ENCODE measurements at places on chromosomes 1 and 21.

- DNase-seq = no peak
Observed at GRCh38 chr1:218351391-218352074, 6.4 kb downstream of the TGFB2 start.

DNA sequence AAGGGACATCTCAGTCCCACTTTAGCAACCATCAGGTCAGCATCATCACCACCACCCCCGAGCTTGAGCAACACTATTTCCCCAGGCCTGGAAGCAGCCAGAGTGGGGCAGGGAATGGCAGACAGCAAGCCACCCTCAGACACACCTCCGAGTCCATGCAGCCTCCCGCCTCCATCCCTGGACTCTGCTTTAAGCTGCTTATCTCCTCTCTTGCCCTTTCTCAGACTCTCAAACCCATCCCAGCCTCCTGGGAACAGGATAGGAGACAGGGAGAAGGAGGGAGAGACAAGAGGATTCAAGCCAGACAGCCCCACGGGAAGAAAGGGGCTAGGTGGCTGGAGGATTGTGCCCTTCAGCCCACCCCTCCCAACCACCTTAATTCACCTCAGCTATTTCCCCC is 1.7 kb downstream of the PIAS3 start:
- DNase-seq = no peak

- no peak for DNase-seq
Observed at GRCh38 chr1:197438010-197438790, 170.1 kb downstream of the CRB1 start.

DNA sequence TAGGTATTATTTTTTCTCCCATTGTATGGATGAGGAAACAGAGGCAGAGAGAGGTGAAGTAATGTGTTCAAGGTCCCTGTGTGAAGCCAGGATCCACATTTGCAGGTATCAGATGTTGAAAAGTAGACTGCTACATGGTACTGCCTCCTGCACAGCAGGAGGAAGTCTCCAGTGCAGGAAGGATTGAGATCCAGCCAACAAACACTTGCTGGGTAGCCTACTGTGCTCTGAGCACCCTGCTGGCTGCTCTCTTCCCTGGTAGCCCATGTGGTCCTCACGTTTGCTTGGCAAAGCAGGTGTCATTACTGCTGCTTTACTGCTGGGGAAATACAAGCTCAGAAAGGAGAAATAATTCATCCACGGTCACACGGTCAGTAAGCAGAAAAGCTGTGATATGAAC is 21.3 kb upstream of the GRIK3 start:
- DNase-seq = no peak

DNA sequence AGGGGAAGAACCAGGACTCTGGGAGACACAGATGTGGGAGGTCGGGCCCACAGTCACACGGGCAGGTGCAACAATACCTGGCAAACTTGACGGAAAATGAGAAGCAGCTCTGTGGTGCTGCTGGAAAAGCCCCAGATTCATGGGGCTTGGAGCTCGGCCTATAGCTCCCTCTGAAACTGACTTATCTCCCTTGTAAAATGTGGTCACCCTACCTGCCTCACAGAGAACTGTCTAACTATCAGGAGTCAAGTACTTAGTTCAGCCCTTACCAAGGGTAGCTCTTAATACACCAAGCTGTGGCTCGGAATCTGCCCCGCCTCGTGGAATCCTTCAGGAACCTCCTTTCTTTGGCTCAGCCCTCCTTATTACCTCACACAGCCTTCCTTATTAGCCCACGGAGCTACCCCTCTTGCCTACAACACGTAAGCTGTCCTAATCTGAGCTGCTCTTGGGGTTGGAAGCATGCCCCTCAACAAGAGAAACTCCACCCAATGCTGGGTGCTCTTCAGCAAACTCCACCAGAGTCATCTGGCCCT is 68.9 kb downstream of the MRPL37 start:
- no peak for DNase-seq

- DNase-seq = no peak
Observed at GRCh38 chr1:188904201-188904600, 1573.5 kb downstream of the BRINP3 start.

DNA sequence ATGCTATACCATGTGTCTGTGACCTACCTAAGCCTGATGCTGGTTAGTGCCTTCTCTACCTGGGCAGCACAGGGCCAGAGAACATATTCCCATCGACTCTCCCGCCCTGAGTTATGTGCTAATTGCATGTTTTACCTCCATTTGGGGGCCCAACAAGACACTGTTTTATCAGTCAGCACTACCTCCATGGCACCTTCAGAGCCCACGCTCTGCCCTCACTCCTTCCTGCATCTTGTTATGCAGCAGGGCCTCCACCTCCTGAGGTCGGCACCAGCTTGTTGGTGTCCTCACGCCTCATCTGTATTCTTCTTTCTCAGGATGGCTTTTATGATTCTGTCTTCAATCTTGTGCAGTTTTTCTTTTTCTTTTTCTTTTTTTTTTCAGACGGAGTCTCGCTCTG is 11.9 kb downstream of the WNT9A start:
- no peak for DNase-seq

GRCh38 chr1:68327414-68327813 is 95.1 kb upstream of the WLS start:
- DNase-seq = no peak

- peak; percentile 59 for DNase-seq
Observed at GRCh38 chr1:2194319-2194897, at the start of gene FAAP20. FAAP20 (minus strand) TSS chr1:2194772; CDS start chr1:2194749, 23 bp downstream.

GRCh38 chr1:4227986-4228385 is 327.9 kb upstream of the C1orf174 start:
- no peak for DNase-seq

DNA sequence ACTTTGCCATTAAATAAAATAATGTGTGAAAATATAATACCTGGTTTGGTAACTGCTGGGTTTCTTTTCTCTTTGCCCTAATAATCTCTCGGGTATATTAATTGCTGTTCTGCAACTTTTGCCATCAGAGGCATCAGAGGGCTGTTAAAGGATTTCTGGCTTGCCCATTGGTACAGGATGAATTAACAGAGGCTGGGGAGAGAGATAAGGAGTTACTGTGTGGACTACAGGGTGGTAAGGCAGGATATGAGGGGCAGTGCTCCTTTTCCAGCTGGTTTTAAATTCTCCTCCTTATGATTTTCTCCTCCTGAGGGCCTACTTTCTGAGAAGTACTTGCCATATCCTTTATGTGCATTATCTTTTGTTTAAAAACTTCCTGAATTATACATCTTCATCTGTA is 48.3 kb downstream of the FGGY start:
- DNase-seq = no peak

DNA sequence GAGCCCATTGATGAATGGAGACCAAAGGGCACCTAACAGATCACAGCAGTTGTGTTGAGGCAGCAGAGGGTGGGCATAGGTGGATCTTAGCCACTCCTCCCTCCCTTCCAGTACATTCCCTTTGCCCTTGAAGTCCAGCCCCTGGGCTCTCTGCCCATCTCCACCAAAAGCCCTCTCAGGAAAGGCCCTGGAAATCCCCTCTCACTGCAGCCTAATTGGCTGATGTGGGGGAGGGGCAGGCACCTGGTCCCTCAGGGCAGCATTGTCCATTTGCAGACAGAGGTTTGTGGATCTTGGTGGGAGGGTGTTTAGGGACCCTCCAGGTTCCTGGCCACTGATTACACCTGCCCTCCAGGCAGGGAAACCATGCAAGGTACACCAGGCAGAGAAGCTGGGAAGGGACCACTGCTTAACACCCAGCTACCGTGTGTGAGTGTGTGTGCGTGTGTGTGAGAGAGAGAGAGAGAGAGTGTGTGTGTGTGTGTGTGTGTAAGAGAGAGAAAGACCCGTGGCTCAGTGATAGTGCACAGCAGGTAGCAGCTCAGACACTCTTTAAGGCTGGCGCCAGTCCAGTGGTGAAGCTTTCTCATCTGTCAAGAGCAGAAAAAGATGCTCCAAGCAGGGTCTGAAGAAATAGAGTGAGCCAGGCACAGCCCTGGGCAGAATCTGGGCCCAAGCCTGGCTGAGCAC is 71.1 kb downstream of the MATN1 start:
- no peak for DNase-seq

DNA sequence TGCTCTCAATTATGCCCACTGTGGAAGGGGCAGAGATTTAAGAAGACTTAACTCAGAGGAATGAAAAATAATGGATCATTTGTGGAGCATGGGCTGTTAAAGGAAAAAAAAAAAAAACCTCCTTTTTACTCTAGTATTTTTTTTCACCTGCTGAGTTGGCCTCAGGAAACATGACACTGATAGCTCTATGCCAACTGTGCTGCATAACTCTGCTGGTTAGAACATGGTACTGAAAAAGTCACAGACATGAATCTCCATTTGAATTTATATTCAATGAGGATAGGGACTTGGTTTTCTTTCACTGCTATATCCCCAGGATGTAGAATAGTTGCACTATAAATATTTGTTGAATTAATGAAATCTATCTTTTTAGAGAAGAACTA is 86.1 kb upstream of the KIAA0040 start:
- no peak for DNase-seq

DNA sequence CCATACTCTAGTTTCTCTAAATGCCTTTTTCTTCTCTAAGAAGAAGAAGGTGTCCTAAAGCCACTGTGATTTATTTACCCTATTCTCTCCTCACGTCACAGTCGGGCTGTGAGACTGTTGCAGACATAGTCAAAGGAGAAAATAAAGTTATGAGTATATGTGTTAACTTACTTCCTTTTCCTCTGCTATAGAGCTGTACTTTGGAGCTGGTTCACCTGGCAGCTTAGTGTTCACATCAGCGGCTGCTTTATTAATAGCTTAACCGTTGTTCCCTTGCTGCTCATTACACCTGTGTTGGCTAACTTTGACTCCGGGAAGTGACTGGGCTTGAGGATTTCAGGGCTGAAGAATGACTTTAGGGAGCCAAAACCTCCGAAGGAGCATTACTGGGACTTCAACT is 3.6 kb downstream of the PFKFB2 start:
- DNase-seq = no peak

DNA sequence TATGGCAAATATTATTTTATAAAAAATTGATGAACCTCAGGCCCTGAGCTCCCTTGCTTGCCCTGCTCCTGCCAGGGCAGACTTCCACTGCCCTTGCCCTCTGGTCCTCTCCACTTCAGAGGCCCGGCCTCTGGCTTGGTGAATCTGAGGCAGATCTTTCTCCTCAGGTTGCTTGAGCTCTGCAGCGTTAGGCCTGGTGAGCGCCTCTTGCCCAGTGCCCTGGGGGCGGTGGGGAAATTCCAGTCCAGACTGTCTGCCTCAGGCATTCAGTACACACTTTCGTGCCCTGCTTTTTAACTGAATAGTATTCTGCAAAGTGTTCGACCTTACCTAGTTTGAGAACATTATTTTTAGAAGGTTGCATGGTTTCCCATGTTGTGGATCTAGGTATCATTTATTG is 98.2 kb downstream of the PCBP3 start:
- DNase-seq = no peak

GRCh38 chr1:98460136-98460535 is 201.4 kb upstream of the SNX7 start:
- no peak for DNase-seq

DNA sequence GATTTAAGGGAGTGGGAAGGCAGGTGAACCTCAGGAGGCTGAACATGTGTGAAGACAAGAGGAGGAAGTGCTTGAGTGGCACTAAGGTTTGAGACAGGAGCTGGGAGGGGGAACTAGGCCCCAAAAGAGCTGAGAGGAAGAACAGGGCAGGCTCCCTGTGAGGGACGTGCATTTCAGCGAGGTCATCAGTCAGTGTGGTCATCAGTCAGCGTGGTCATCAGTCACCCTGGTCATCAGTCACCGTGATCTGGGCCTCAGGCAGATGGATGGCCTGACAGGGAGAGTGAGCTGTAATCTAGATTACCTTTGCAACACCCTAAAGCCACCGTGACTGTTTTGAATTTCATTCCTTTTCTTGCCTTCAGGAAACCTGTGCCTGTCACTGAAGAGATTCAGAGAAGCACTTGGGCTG is 29.1 kb downstream of the VTCN1 start:
- DNase-seq = no peak

DNA sequence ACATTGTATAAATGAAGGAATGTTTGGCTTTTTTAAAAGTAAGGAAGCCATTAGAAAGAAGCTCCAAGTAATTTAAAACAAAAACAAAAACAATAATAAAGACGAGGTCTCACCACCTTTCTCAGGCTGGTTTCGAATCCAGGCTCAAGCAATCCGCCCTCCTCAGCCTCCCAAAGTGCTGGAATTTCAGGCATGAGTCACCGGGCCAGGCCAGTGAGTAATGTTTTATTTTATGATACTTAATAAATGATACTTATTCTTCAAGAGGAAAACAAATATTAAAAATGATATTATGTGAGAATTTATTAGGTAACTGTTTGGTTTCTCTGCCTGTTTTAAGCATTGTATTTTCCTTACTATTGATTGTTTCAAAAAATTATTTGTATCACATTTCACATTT is 201.4 kb upstream of the BRINP3 start:
- DNase-seq = no peak

GRCh38 chr1:152777510-152778137 is 2.7 kb downstream of the LCE1F start:
- no peak for DNase-seq

GRCh38 chr1:208078752-208079151 is 165.4 kb downstream of the PLXNA2 start:
- DNase-seq = no peak

- no peak for DNase-seq
Observed at GRCh38 chr1:21340230-21340945, 50.1 kb upstream of the ECE1 start.
